Right forelimb (tissue), 1 donor: ENCODE measurements at places on chromosomes 3 and 15.

DNA sequence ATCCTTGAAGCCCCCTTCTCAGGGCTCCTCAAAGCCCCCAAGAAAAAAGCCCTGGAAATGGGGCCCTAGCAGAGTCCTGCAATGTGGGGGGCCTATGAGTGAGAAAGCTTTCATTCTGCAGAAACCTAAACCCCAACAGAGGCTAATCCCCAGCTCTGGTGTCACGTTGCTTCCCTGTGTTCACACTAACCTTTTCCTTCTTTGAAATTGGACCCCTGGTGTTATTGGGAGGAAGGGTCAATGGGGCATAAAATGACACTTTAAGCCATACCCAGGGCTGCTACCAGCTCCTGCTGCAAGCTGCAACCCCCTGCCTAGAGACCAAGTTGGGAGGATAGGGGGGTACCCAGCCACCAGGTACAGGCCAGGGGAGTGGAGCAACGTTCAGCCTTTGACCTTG, 2.1 kb downstream of the CYP1A2 start:
- no peak for DNase-seq

GRCh38 chr3:3165241-3165640, 14.2 kb downstream of the CRBN start:
- DNase-seq = no peak

DNA sequence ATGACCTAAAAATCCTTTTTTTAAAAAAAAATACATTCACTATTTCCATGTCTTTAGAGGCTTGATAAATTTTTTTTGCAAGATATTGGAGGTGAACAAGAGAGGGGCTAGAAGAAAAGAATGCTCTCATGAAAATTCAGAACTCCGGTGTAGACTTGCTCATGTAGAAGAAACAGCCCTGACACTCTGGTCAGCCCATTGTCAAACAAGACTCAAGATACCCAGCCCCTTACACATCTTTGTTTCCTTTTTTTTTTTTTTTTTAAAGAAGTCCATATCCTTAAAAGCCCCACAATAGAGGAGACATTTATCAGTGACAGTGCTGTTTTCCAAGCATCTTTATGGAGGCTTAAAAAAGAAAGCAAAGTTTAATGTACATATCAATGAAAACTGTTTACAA, 196.8 kb upstream of the RORA start:
- no peak for DNase-seq

- DNase-seq = peak; percentile 39
Observed at GRCh38 chr3:14793126-14793857, 25.5 kb upstream of the FGD5 start.

DNA sequence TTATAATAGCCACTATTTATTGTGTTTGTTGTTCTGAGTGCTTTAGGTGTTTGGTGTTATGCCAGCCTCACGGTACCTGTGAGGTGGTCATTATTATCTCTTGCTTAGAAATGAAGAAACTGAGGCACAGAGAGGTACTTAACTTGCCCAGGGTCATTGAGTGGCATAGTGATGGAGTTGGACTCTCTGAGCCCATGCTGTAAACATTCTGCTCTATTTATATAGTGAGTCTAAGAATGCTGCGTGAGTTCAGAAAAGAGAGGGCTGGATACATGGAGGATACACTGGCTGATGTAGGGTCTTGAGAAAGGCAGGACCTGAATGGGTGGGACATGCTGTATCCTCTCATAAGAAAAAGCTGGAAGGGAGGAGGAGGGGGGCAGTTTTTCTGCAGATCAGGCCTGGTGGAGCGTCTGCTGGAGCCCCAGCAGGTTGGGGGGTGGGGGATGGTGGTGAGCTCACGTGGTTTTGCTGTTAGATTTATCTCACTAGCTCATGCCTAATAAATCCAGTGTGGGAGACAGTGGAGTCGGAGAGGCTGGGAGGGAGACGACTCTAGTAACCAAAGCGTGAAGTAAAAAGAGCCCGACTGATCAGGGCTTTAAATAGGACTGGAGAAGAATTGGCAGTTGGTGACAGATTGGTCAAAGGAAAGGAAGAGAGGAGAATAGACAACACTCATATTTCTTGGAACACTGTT, 16.0 kb downstream of the MED12L start:
- no peak for DNase-seq

GRCh38 chr3:14231145-14231990, 52.8 kb downstream of the LSM3 start:
- no peak for DNase-seq

GRCh38 chr3:59978979-59979378, 929.2 kb upstream of the CFAP20DC start:
- DNase-seq = no peak

GRCh38 chr3:150931745-150932144, 26.5 kb upstream of the MINDY4B start:
- no peak for DNase-seq

DNA sequence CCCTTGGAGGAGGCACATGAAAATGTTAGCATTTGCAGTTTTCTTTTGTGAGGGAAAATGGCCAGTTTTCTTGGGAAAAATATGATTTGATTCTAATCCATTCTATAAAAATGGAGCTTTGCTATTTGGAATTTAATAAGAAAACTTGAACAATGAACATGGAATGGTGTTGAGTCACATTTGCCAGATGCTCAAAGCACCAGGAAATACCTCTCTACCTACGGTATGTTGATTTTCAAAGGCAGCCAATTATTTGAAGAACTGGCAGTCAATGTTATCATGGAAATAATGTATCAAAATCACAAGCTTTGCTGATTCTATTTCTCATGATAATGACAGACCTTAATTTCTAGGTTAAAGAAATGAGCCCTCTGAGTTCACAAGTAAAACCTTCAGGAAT, 14.9 kb downstream of the NME9 start:
- no peak for DNase-seq

DNA sequence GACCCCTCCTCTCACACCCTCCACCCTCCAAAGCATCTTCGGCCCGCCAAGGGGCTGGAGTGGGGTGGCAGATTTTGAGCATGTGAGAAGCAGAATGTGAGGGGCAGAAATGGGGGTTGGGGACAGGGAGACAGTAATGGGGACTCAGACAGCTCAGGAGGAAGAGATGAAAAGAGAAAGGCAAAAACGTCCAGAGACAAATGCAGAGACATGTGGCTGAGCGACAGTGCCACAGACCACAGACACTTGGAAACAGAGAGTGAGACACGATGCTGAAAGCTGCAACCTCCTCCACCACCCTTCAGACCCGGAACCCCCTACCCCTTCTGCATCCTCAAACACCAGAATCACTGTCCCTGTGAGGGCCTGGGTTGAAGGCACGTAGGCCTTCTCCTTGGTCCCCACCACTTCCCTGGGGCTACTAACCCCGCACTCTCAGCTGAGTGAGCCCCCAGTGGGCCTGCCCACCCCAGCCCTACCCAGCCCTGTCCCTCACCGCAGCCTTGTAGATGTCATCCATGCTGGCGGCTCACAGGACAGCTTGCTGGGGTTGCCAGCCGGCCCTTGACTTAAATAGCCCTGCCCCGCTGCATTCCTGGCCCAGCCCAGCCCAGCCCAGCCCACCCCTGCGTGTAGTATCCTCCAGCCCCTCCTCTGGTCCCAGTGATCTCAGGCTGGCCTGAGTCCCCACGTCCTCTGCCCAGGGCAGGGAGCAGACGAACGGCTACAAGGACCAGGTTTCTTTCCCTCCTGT, at the start of gene TNNC1:
TSS of gene TNNC1 (minus strand) at position 546 of the 754 bp plus-strand sequence. CDS start at position 520, 26 bp downstream.
- DNase-seq = no peak

- no peak for DNase-seq
Observed at GRCh38 chr3:99895131-99895696, 77.6 kb downstream of the CMSS1 start.

DNA sequence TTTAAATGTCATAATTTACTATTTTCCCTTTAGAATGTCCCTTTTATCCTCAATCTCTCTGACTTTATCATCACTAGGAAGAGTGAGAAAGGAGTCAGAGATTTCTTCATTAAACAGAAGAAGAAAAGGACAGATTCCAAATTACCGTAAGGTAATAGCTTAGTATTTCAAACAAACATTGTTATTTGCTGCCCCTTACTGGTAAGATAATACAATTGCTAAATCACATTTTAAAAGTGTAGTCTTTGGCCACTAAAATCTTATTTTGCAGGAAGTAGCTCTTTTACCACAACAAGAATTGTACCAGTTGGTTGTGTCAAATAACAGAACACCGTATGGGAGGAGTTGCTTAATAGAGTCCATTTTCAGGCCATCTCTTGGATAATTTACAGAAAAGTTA, 53.7 kb downstream of the CGGBP1 start:
- DNase-seq = no peak

- DNase-seq = no peak
Observed at GRCh38 chr3:64686446-64686908, 1.3 kb downstream of the ADAMTS9 start.

DNA sequence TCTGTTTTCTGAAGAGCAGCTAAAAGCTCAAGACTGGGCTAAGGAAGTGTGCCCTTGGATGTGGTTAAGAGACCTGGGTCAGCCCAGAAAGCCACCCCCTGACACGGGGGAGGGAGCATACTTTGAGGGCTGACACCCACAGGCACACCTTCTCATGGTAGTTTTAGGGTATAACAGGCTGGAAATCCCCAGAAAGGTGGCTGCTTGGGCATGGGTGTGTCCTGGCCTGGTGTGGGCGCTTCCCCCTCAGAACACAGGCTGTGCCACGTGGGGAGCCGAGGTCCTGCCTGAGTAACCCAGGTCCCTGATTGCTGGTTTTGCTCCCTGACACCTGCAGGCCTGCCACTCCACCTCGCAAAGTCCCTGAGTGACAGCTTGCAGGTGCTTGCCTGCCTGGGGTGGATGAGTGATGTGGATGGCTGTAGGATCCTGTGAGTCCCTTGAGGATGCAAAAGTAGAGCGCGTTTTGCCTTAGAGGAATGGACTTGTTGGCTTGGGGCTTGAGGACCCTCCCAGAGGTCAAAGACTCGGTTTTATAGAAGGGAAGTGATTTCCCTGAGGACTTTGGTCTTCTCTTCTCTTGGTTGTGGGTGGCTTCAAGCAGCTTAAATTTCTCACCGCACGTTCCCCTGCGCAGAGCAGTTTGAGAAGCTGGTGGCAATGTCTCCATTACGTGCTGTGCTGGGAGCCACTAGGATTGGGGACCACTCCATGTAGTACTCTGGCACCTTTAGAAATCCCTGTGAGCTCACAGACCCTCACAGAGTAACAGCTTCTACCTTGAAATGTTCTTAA, 94.4 kb downstream of the DNASE1L3 start:
- no peak for DNase-seq

GRCh38 chr3:16396202-16396601, 117.3 kb downstream of the RFTN1 start:
- DNase-seq = no peak

GRCh38 chr15:65931221-65931620, 61.9 kb downstream of the RAB11A start:
- no peak for DNase-seq

DNA sequence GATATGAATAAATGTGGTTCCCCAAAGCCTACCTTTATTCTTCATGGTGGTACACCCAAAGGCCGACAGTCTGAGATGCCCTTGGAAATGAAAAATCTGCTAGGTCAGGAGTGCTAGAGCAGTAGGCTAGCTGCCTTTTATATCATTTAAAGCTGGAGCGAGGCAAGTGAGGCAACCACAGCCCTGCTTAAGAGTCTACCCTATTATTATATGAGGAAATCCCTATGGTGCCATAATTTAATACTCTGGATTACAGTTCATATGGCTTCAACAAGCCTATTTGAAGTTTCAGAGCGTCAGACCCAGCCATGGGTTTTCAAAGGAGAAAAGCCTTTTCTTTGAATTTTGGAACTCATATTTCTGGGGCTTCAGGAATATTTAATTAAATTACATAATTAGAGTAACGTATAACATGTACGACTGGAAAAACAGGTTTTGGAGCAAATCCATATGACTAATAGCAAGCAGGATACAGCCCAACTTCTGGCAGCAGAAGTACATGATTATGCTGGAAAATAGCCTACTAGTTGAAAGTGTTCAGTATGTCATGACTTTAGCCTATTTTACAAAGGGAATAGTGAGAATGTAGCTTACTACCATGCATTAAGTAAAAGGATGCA, 18.0 kb upstream of the SLTM start:
- no peak for DNase-seq

DNA sequence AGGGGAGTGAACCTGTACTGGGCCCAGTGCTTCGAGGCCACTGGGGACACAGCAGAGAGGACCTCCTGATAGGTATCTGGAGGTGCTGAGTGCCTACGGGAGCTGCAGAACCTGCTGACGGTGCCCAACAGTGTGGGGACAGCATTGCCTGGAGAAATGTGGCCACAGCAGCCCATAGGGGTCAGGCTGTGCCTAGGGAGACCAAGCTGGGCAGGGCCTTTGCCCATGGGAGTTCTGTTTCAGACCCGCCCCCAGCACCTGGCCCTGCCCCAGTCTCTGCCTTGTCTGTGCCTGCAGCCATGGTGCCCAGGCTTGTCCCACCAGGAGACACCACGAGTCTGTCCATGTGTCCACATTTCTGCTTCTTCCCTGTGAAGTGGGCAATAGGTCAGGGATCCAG, 15.3 kb upstream of the RPL32 start:
- no peak for DNase-seq

- DNase-seq = no peak
Observed at GRCh38 chr15:52151353-52151752, 38.8 kb upstream of the BCL2L10 start.

- DNase-seq = no peak
Observed at GRCh38 chr3:128988286-128988685, 5.6 kb downstream of the CFAP92 start.

- no peak for DNase-seq
Observed at GRCh38 chr3:11570789-11571495, 72.8 kb downstream of the VGLL4 start.

DNA sequence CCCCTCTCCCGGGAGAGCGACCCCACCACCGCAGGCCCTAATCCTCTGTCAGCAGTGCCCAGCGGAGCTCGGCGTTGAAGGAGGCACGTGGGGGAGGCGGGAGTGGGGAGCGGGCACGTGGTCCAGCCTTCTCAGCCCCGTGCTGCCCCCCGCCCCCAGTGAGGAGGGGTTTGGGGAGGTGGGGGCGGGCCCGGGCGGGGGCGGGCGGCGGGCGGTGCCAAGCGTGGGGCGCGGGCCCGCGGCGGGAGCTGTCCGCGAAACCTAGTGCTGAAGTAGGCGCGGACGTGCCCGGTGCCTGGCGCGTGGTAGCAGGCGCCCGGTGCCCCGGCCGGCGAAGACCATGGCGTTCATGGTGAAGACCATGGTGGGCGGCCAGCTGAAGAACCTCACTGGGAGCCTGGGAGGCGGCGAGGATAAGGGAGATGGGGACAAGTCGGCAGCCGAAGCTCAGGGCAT, at the start of gene CPLX3:
TSS of gene CPLX3 (plus strand) at position 264 of the 456 bp plus-strand sequence. CDS start at position 341, 77 bp downstream.
- peak; percentile 73 for DNase-seq
